ENCODE measurements at places on chromosomes 7 and 10. TPM values are rescaled to one million over a fixed set of nuclear protein-coding genes. Genes with fewer than 3 reads are reported as not detected.

GRCh38 chr7:37320848-37321468, 127.7 kb downstream of the ELMO1 start:
- H3K27me3 ChIP-seq = no peaks in the 10 kb centered on the region
- no peak for DNase-seq
- no peak overlapping the region for H3K27ac ChIP-seq

GRCh38 chr10:52128056-52128683, 185.9 kb upstream of the DKK1 start:
- no peaks in the 10 kb centered on the region for H3K36me3 ChIP-seq
- H3K4me1 ChIP-seq = no peaks in the 10 kb centered on the region
- no peak overlapping the region for H3K27ac ChIP-seq
- no peak overlapping the region for H3K4me3 ChIP-seq
- no peak for DNase-seq

TRIM50 gene
- total RNA-seq = not detected

LBX1 gene
- total RNA-seq = not detected

DNA sequence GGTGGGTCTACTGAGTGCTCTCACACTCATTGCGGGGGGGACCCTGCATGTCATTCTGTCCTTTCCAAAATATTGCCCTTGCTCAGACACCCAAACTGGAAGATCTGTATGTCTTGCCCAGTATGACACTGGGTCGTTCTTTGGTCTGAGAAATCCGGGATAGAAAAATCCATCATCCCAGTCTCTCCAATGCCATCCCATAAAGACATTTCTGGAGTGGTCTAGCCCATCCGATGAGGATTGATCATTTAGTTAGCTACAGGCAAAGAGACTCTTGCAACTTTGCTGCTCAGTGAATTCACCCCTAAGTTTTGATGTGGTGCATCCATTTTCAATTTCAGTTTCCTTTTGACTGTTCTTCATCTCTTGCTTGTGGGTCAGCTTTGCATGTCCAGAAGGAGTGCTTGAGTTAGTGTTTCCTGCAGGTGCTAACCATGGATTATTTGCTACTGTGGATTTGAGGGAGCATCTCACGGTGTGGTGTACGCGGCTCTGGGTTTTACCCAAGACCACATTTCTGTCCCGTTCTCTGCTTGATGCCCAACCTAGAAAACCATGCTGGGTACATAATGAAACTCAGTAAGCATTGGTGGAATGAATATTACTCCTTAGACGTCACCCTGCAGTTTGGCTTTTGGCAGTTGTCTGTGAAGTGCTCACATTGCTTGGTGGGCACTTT, 247.0 kb upstream of the MKI67 start:
- H3K27me3 ChIP-seq = peaks cover under 1% of the 10 kb centered on the region
- no peaks in the 10 kb centered on the region for H3K36me3 ChIP-seq
- no peak overlapping the region for H3K27ac ChIP-seq

UCN3 gene
- not detected for total RNA-seq

DNA sequence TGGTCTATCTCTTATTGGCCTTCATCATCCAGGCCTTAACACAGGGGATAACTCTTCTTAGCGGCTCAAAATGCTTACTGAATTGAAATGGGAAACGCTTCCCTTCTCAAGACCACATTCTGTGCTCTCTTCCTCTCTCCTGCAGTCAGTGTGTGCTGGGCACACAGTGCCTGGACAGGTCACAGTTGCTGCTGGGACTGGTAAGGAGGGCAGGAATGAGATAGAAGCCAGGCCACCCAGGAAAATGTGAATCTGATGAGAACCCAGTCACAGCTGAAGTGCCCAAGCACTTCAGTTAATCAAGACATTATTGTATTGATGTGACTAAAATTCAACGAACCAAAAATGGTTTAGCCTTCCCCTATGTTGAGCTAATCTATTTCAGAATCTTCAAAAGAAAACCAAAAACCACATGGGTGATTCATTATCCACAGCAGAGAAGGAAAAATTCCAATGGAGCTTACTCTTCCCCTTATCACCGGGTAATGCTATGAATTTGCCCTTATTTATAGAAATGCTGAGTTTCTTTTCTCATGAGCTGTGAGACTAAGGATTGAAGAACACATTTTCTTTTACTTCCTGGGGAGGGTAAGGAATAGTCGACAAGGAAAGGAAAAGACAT, 41.2 kb upstream of the PLPP4 start:
- H3K4me3 ChIP-seq = no peak overlapping the region
- H3K27me3 ChIP-seq = peaks cover 4% of the 10 kb centered on the region
- no peaks in the 10 kb centered on the region for H3K4me1 ChIP-seq
- no peaks in the 10 kb centered on the region for H3K36me3 ChIP-seq
- no peak overlapping the region for H3K27ac ChIP-seq
- DNase-seq = no peak

PNLIP gene
- total RNA-seq = not detected

DNA sequence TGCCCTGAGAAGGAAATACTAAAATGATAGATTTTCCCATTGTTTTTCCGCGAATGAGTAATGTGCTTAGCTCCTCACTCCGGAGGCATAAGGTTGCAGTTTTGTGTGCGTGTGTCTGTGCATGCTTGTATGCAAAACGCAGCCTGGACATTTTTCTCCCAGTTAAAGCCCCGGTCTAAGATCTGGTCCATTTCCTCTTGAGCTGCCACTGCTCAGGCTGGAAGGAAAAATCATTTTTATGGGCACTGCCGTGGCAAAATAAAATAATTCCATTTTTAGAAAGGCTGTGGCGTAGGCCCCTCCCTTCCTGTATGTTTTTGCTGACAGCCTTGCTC, 260.6 kb downstream of the WDR37 start:
- no peak for DNase-seq
- no peaks in the 10 kb centered on the region for H3K4me1 ChIP-seq
- no peak overlapping the region for H3K27ac ChIP-seq
- H3K4me3 ChIP-seq = no peak overlapping the region
- peaks cover 17% of the 10 kb centered on the region for H3K27me3 ChIP-seq

TMEM225B gene
- total RNA-seq = 1.5 TPM

- no peak overlapping the region for H3K27ac ChIP-seq
- peaks cover 6% of the 10 kb centered on the region for H3K4me1 ChIP-seq
- H3K27me3 ChIP-seq = peaks cover 10% of the 10 kb centered on the region
Measured at GRCh38 chr10:96370584-96371157, 11.9 kb upstream of the OPALIN start.

HECW1 gene
- not detected for total RNA-seq

LRRC18 gene
- not detected for total RNA-seq

EPHB4 gene
- 4.1 TPM for total RNA-seq

- no peak overlapping the region for H3K4me3 ChIP-seq
- H3K36me3 ChIP-seq = no peaks in the 10 kb centered on the region
- H3K27ac ChIP-seq = no peak overlapping the region
- DNase-seq = no peak
Measured at GRCh38 chr7:45937862-45938261, 16.8 kb upstream of the IGFBP3 start.

- no peaks in the 10 kb centered on the region for H3K36me3 ChIP-seq
- no peak for DNase-seq
Measured at GRCh38 chr10:121514141-121514865, 83.9 kb downstream of the FGFR2 start.

GRCh38 chr10:80444646-80445319, 9.3 kb upstream of the TSPAN14 start:
- H3K4me3 ChIP-seq = no peak overlapping the region
- DNase-seq = no peak
- H3K4me1 ChIP-seq = peaks cover 7% of the 10 kb centered on the region
- H3K36me3 ChIP-seq = no peaks in the 10 kb centered on the region

DNA sequence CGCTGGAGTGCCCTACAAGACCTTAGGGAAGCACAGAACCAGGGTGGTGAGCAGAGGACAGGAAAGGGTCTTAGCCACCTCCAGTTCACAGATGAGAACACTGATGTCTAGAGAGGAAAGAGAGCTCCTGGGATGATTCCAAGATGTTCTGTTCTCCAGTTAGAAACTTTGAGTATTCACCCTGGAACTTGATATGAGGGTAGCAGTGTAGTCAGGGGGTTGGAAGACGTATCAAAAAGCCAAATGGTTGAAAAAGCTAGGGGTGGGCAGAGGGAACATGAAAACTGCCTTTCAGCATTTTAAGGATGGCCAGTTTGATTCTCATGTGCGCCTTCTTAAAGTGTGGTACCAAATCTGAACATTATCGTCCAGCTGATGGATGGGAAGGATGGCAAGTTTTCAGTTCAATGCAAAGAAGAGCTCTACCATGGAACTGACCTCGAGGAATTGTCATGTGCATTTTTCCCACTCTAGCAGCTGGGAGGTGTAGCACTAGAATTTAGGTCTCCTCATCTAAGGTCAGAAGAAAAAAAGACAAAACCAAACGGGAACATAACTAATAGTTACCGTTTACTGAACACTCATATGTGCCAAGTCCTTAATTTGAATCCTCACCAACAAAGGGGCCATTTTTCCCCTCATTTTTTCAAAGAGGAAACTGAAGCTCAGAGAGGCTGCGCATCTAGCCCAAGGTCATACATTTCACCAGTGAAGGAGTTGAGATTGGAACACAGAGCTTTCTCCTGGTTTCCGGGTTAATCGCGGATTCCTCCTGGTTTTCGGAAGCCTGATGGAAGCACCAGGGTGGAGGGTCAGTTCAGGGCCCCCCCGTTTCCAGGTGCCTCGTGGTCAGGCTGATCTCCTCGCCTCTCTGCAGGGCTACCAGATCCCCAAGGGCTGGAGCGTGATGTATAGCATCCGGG, 6.0 kb upstream of the CYP26A1 start:
- H3K4me1 ChIP-seq = peaks cover 34% of the 10 kb centered on the region
- H3K27me3 ChIP-seq = peaks cover 77% of the 10 kb centered on the region
- no peak for DNase-seq
- H3K27ac ChIP-seq = no peak overlapping the region

- H3K4me1 ChIP-seq = no peaks in the 10 kb centered on the region
- no peak overlapping the region for H3K27ac ChIP-seq
- H3K4me3 ChIP-seq = no peak overlapping the region
- H3K36me3 ChIP-seq = no peaks in the 10 kb centered on the region
- H3K27me3 ChIP-seq = peaks cover 9% of the 10 kb centered on the region
Measured at GRCh38 chr7:114109721-114110120, 190.9 kb upstream of the PPP1R3A start.

GRCh38 chr7:101875283-101875846, 57.9 kb downstream of the CUX1 start:
- no peak overlapping the region for H3K4me3 ChIP-seq
- peaks cover 21% of the 10 kb centered on the region for H3K4me1 ChIP-seq
- no peak overlapping the region for H3K27ac ChIP-seq
- no peaks in the 10 kb centered on the region for H3K36me3 ChIP-seq
- no peak for DNase-seq

DPYSL4 gene
- total RNA-seq = 0.78 TPM

GDF10 gene
- total RNA-seq = not detected

ERVW-1 gene
- not detected for total RNA-seq

- no peaks in the 10 kb centered on the region for H3K4me1 ChIP-seq
- H3K36me3 ChIP-seq = peaks cover 23% of the 10 kb centered on the region
- DNase-seq = no peak
Measured at GRCh38 chr10:102522874-102523249, 19.1 kb downstream of the SUFU start.

RASA4B gene
- 11.4 TPM for total RNA-seq

DNA sequence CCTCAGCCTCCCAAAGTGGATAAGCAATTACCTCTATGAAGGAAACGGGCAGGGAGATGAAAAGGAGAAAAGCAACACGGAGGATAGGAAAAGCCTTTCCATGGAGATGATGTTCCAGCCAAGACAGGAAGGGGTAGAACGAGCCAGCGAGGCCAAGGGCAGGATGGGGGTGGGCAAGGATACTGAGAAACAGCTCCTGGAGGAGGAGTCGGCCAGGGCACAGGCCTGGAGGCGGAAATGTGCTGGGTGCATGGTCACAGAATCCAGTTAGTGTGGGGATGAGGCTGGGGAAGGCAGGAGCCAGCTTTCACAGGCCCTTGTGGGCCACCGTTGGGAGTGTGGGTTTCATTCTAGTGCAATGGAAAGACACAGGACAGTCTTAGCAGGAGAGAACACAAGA, 162.6 kb downstream of the JAZF1 start:
- peaks cover 67% of the 10 kb centered on the region for H3K36me3 ChIP-seq
- H3K4me3 ChIP-seq = no peak overlapping the region
- H3K27me3 ChIP-seq = no peaks in the 10 kb centered on the region

NKX2-3 gene
- not detected for total RNA-seq

- no peaks in the 10 kb centered on the region for H3K36me3 ChIP-seq
- H3K27me3 ChIP-seq = peaks cover 51% of the 10 kb centered on the region
- H3K27ac ChIP-seq = no peak overlapping the region
Measured at GRCh38 chr10:69800109-69800508, 1.6 kb upstream of the COL13A1 start.

- H3K27ac ChIP-seq = no peak overlapping the region
- no peak overlapping the region for H3K4me3 ChIP-seq
- H3K4me1 ChIP-seq = peaks cover 51% of the 10 kb centered on the region
- DNase-seq = no peak
Measured at GRCh38 chr7:18177129-18177814, 149.6 kb upstream of the PRPS1L1 start.

SMC3 gene
- 41.1 TPM for total RNA-seq

- no peak overlapping the region for H3K4me3 ChIP-seq
- no peak for DNase-seq
- H3K4me1 ChIP-seq = peaks cover 13% of the 10 kb centered on the region
Measured at GRCh38 chr7:22176791-22177412, 180.1 kb downstream of the RAPGEF5 start.

DNA sequence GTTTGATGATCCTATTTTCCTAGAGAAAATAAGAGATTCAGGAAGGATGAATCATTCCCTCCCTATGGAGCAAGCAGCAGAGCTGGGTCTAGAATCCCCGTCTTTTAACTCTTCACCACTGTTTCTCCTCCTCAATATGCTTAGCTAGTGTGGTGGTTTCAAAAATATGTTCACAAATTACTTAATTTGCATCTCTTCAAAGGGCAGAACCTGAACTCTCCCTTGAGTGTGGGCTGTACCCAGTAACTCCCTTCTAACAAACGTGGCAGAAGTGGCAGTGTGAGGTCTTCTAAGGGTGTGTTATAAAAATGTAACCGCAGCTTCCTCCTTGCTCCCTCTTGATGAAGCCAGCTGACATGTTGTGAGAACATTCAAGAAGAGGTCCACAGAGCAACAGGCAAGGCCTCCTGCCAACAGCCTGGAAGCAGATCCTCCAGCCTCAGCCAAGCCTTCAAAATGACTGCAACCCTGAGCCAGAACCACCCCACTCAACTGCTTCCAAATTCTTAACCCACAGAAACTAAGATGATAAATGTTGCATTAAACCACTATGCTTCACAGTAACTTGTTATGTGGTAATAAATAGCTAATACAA, 36.6 kb downstream of the SRPK2 start:
- peaks cover 86% of the 10 kb centered on the region for H3K4me1 ChIP-seq
- DNase-seq = peak; percentile 40
- H3K27ac ChIP-seq = peak overlapping the region; percentile 99
- H3K27me3 ChIP-seq = no peaks in the 10 kb centered on the region

DNA sequence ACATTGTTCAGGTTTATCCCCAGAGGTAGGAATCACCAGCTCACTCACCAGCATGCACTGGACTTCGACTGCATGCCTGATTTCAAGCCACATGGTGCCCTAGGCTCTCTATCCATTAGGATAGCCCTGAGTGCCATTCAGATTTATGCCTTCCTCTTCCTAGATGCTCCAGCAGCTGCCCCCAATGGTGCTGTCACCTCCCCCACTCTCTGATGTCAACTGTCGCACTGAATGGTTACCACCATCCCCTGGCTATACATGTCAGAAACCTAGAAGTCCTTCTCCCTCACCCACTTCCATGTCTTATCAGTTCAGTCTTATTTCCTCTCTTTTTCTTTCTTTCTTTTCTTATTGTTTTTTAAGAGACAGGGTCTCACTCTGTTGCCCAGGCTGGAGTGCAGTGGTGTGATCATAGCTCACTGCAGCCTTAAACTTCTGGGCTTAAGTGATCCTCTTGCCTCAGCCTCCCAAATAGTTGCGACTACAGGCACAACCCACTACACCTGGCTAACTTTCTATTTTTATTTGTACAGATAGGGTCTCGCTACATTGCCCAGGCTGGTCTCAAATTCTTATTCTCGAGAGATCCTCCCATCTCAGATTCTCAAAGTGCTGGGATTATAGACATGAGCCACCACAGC, 2.9 kb downstream of the SFXN4 start:
- DNase-seq = no peak
- peaks cover 34% of the 10 kb centered on the region for H3K36me3 ChIP-seq
- no peaks in the 10 kb centered on the region for H3K27me3 ChIP-seq
